Renal cortex interstitium (tissue), 15 donors: ENCODE measurements at places on chromosomes 11 and 22.

GRCh38 chr11:12122083-12122482 is 11.7 kb downstream of the MICAL2 start:
- no peak for DNase-seq

DNA sequence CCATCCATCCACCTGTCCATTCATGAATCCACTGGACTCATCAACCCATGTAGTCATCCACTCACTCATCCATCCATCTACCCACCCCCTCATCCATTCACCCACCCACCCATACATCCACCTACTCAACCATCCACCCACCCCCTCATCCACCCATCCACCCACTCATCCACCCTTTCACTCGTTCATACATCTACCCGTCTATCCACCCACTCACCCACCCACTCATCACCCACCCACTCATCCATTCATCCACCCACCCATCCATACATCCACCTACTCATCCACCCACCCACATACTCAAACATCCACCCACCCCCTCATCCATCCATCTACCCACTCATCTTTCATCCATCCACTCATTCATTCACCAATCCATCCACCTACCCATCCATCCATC is 37.7 kb downstream of the RTL6 start:
- no peak for DNase-seq

- no peak for DNase-seq
Observed at GRCh38 chr11:13291800-13292199, 14.2 kb downstream of the BMAL1 start.

DNA sequence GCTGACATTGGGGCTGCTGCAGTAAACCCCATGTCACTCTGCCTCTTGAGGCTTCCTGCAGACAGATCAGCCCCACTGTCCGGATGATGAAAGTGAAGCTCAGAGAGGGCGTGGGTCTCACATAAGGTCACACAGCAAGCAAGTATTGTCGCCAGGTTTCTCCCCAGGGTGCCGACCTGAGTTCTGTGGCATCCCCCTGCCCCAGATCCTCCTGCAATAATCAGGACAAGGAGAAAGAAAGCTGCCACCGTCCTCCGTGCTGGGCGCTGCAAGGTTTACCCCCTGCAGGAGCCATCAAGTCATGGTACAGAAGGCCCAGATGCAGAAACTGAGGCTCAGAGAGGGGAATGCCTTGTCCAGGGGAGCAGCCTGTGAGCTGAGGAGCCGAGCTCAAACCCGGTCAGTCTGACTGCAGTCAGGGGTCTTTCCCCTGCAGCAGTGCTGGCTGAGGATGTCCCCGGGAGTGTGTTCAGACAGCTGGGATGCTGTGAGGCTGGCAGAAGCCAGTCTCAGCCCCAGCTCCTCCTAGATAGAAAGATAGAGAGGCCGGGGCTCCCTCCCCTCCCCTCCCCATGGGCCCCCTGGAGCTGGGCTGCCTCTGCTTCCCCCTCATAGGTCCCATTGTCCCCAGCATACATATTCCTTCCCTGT is 13.2 kb downstream of the EMID1 start:
- DNase-seq, result no peak

GRCh38 chr22:48892578-48893287 is 934.9 kb downstream of the BRD1 start:
- no peak for DNase-seq

DNA sequence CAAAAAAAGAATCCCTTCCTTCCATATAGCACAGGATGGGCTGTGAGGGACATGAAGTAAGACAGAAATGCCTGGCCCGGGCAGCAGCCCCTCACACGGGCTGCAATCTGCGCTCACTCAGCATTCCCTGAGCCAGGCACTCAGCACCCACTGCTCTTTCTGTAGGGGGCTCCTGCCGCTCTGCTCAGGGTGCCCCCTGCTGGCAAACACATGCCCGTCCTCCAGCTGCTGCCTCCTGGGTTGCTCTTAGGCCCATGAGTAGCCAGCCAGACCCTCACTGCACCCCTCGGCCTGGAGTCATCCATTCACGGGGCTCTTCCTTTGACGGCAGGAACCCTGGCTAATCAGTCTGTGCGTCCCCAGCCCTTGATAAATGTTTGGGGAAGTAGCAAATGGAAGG is 6.9 kb downstream of the MCAT start:
- no peak for DNase-seq

GRCh38 chr11:70209391-70209912 is 6.4 kb downstream of the FADD start:
- DNase-seq, result no peak

- DNase-seq, result no peak
Observed at GRCh38 chr22:37601540-37602442, 6.8 kb upstream of the GGA1 start.

DNA sequence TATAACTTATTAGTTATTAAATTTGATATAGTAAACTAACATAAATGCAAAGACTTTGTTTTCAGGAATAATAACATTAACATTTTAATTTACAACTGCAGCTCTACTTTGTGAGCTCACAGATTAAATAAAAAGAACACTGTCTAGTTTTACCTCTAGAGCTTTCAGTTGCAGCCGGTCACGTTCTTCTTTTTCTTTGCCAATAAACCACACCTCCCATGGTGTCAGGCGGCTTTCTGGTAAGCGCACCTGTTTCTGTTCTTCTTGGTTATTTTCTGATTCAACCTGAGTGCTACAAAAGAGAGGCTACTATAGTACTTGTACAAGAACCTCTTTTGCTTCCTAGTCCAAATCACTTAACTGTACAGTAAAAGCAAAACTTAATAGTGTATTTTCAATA is 5.8 kb downstream of the CCDC34 start:
- DNase-seq, result no peak

DNA sequence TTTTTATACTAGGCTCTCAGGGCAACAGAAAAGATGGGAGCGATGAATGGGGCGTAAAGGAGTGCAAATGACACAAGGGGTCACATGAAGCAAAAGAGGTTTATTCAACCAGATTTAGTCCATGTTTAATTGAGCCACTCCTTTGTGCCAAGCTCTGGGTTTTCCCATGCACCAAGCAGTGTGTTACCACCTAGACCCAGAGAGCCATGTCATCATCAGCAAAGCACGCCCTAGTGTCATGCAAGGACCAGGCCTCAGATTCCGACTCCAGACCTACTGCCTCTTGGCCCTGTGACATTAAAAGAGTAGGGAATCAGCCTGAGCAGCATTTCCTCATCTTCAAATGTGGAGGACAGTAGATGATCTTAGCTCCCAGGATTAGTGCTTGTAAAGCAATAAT is 1.1 kb upstream of the IGLL5 start:
- no peak for DNase-seq

DNA sequence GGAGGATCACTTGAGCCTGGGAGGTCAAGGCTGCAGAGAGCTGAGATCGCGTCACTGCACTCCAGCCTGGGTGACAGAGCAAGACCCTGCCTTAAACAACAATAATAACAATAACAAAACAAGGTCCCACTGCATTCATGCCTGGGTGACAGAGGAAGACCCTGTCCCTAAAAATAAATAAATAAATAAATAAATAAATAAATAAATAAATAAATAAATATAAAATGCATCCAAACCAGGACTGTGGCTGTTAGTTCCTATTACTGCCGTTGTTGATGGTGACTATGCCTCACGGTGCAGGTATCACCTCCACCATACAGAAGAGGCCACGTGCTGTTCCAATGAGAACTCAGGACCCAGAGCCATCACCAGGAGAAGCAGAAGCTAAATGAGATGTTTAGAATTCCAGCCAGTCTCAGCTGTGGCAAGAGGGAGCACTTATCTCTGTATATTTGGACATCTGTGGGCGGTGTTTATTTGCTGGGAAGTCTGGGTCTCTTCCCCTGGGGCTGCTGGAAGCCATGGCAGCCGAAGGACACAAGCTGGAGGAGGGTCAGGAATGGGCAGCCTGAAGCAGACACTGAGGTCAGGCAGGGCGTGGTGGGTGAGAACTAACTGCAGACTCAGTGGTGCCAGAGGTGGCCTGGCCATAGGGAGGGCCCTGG is 21.6 kb downstream of the C11orf86 start:
- no peak for DNase-seq

GRCh38 chr11:74744277-74744676 is 4.4 kb upstream of the RNF169 start:
- DNase-seq, result no peak

DNA sequence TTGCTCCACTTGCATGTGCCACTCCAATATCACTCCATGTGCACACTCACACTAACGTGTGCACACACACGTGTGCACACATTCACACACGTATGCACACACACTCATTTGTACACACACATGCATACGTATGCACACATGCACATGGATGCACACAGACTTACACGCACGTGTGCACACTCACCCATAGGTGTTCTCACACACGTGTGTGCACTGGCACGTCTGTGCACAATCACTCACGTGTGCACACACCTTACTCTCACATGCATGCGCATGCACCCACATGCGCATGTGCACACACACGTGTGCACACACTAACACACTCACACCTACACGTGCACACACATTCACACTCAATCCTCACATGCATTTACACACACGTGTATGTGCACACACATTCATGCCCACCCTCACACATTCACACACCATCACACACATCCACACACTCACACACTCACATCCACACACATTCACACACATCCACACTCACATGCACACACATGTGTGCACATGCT is 9.3 kb upstream of the MS4A15 start:
- DNase-seq, result no peak

GRCh38 chr11:17564687-17565042 is 17.6 kb downstream of the OTOG start:
- no peak for DNase-seq

DNA sequence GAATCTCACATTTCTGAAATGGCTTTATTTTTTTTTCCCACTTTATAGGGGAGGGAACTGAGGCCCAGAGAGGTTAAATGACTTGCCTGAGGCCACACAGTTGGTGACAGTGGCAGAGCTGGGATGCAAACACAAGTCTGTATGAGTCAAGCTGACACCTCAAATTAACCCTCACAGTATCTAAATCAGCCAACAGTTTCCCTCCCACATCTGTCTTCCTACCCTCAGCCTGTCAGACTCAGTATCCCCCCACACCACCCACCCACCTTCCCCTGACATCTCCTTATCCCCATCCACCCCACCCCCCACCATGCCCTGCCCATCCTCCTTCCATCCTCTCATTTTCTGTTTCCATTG is 95.2 kb downstream of the TP53I11 start:
- DNase-seq, result no peak

DNA sequence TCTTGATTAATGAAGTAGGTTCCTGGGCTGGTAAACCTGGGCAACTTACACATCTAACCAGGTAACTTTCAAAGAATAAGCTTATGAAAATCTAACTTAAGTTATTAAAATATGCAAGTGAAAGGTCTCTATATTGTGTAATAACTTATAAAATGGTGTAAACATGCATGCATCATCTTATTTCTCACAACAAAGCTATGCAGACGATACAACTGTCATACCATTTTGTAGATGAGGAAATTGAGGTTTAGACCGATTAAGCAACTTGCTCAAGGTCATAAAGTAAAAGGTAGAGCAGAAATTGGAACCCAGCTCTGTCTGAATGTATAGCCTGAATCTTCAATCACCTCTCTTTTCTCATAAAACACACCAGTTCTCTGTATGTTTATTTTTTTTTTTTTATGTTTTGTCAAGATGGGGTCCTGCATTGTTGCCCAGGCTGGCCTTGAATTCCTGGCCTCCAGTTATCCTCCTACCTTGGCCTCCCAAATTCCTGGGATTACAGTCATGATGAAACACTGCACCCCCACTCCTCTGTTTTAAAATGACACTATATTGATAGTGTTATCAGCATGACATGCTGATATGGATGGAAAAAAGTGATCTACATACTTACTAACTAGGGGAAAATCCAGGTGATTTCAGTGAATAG is 109.6 kb downstream of the SGSM3 start:
- DNase-seq, result no peak

GRCh38 chr22:46040471-46041465 is 63.8 kb upstream of the WNT7B start:
- no peak for DNase-seq

DNA sequence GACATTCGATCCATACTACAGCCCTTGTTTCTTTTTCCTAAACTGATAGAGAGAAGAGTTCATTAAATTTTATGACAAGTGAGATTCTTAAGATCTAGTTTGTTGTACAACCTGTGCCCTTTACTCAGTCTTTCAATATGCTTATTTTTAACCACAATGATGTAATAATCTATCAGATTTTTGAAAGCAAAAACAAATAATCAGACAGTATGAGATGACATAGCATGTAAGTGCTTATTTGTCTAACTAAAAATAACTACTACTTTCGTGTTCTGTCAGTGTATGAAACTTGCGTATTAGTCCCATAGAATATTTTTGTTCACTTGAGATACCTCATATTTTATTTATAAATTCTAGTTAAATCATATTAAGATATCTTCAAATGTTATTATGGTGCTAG is 33.2 kb downstream of the RAB39A start:
- DNase-seq, result no peak

DNA sequence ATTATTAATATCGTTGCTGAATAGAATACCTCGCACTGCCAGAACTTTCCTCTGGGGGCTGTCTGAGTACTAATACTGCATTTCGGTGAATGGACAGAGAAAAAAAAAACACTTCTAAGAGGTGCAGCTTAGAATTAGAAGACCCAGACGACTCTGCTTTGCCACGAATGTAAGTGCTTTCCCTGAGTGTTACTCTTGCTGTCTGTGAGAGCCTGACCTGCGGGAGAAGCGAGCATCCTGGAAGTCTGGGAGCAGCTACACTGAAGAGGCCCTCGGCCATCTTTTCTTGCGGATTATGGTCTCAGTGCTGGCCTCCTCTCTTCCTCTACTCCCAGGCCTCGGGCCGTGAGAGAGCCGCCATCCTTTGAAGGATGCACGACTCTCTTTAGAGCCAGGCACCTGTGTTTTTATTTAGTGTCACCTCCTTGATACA is 94.9 kb downstream of the SCN3B start:
- no peak for DNase-seq

- DNase-seq, result no peak
Observed at GRCh38 chr11:96102664-96103078, 178.8 kb upstream of the MTMR2 start.

DNA sequence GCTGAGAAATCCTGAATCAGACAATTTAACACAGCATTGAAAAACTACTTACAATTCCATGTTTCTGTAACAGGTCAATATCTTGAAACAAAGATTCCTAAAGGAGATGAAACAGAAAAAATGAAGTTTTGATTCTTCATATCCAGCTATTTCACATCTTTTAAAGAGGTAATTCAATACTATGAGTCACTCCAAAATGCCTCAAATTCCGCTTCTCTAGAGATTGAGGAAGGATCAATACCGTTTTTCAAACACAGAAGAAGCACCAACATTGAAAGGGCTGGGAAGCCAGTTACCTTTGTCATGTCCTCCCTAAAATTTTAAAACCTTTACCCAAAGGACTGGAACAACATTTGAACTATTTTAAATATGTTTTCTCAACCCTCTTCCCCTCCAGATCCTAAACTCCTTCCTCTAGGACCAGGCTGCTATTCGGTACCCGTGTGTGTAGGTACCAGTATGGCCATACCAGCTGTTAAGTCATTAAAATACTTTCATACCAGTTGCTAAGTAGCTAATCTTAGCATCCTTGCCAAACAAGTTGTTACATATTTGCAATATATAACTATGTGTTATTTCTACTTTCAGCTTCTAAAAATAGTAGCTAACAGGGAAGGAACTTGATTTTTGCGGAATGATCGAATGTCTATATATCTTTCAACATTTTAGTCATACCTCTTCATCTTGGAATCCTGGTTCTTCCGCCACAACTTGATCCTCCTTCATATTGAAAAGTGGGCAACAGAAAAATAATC is 2.3 kb downstream of the DMC1 start:
- DNase-seq, result no peak

- no peak for DNase-seq
Observed at GRCh38 chr11:78061921-78062311, 1.7 kb upstream of the THRSP start.
